Left lung (tissue), 14 donors: ENCODE measurements at places on chromosomes 3 and 15. TPM values are rescaled to one million over a fixed set of nuclear protein-coding genes. Genes with fewer than 3 reads are reported as not detected.

SLC12A1 gene
- not detected for total RNA-seq

GRCh38 chr3:123078101-123078500 is 11.3 kb downstream of the PDIA5 start:
- H3K27ac ChIP-seq = no peak overlapping the region
- no peaks in the 10 kb centered on the region for H3K36me3 ChIP-seq
- DNase-seq = no peak
- no peaks in the 10 kb centered on the region for H3K27me3 ChIP-seq
- H3K4me1 ChIP-seq = peaks cover 26% of the 10 kb centered on the region
- no peak overlapping the region for H3K4me3 ChIP-seq

LRRC31 gene
- total RNA-seq = 0.47 TPM

ACTRT3 gene
- total RNA-seq = 2.1 TPM

DNA sequence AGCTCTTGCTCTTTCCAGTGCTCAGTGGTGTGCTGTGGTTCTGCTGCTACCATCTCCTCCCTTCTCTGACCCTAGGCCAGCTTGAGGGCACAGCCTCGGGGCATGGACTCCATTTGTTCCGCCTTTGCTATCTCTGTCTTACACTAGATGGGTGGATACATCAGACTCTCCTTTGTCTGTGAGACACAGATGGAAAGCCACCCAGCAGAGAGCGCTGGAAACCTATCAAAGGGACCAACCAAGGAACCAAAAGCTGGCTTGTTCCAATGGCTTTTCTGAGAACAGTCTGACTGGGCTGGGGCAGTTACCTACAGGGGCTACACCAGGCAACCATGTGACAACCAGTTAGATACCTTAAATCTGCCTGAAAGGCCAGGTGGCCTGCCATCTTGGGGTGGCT is 63.8 kb downstream of the NPTN start:
- H3K27me3 ChIP-seq = no peaks in the 10 kb centered on the region
- no peak overlapping the region for H3K27ac ChIP-seq
- peaks cover 3% of the 10 kb centered on the region for H3K4me1 ChIP-seq
- peaks cover 92% of the 10 kb centered on the region for H3K36me3 ChIP-seq
- H3K4me3 ChIP-seq = no peak overlapping the region
- DNase-seq = no peak

CPNE9 gene
- total RNA-seq = not detected

- H3K27me3 ChIP-seq = peaks cover 6% of the 10 kb centered on the region
- no peak overlapping the region for H3K27ac ChIP-seq
- no peak overlapping the region for H3K4me3 ChIP-seq
- H3K4me1 ChIP-seq = no peaks in the 10 kb centered on the region
- no peak for DNase-seq
Measured at GRCh38 chr15:87907676-87908446, 348.7 kb downstream of the NTRK3 start.

- peaks cover 7% of the 10 kb centered on the region for H3K4me1 ChIP-seq
- no peak for DNase-seq
- H3K36me3 ChIP-seq = no peaks in the 10 kb centered on the region
- no peak overlapping the region for H3K4me3 ChIP-seq
- no peak overlapping the region for H3K27ac ChIP-seq
- no peaks in the 10 kb centered on the region for H3K27me3 ChIP-seq
Measured at GRCh38 chr3:72245183-72245811, 460.3 kb upstream of the PROK2 start.

DNA sequence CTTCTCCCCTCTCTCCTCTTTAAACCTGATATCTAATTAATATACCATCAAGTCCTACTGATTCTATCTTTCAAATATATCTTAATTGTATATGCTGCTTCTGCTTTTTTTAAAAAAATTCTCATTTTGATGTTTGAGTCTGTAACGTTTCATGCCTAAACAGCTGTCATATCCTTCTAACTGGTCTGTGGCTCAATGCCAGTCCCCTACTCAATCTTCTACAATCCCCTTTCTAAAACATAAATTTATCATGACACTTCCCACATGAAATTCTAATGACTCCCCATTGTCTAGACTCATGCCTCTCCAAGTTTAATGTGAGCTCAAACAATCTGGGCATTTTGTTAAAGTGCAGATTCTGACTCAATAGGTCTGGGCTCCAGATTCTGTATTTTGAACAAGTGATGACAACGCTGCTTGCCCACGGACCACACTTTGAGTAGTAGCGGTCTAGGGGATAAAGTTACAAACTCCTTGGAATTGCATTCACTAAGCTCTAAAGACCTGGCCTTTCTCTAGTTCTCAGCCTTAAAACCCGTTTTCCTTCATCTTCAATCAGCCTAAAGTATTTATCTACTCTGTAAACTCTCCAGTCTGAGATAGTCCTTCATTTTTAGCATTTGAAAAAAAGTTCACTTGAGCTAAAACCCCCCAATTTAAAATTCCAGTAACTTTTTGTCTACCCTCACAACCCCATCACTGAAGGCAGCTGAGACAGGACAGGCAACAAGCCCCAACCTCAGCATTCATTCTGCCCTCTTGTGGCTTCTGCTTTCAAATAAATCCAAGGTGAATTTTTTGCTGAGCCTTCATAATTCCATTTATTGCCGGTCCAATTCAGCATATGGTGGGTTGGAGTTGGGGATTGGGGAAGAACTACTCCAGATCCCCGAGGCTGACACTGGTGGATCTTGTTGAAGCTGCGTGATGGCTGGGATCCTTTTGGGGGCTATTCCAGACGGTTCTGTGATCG is 88.1 kb upstream of the THRB start:
- no peak overlapping the region for H3K4me3 ChIP-seq
- H3K36me3 ChIP-seq = no peaks in the 10 kb centered on the region
- no peak overlapping the region for H3K27ac ChIP-seq
- H3K27me3 ChIP-seq = no peaks in the 10 kb centered on the region
- no peaks in the 10 kb centered on the region for H3K4me1 ChIP-seq
- DNase-seq = no peak

SI gene
- not detected for total RNA-seq

- H3K4me1 ChIP-seq = no peaks in the 10 kb centered on the region
- DNase-seq = no peak
- no peaks in the 10 kb centered on the region for H3K36me3 ChIP-seq
- H3K27ac ChIP-seq = no peak overlapping the region
- no peak overlapping the region for H3K4me3 ChIP-seq
- H3K27me3 ChIP-seq = peaks cover 42% of the 10 kb centered on the region
Measured at GRCh38 chr15:96404560-96404959, 74.1 kb downstream of the NR2F2 start.

BMF gene
- total RNA-seq = 21.2 TPM

- H3K27me3 ChIP-seq = no peaks in the 10 kb centered on the region
- no peaks in the 10 kb centered on the region for H3K36me3 ChIP-seq
- DNase-seq = no peak
- no peak overlapping the region for H3K27ac ChIP-seq
- H3K4me3 ChIP-seq = no peak overlapping the region
Measured at GRCh38 chr15:66071160-66071920, 182.2 kb downstream of the MEGF11 start.

DNA sequence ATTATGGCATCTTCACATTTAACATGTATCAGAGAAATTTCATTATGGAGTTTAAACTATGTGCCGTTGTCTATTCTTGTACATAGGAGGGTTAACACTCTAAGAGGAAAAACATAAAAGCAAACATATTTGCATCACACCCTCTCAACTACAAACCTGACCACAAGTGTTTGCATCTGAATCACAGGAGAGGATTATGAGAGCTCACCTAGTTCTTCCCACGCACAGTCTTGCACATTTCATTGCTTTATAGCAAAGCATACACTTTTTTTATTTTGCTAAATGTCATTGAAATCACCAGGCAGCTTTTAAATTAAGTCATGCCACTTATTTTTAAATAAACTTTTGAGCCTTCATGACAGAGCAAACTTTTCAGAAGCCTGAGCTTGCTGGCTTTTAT is 12.5 kb downstream of the TRAT1 start:
- no peaks in the 10 kb centered on the region for H3K36me3 ChIP-seq
- no peaks in the 10 kb centered on the region for H3K4me1 ChIP-seq
- H3K27ac ChIP-seq = no peak overlapping the region

ZNF662 gene
- total RNA-seq = 7.1 TPM

HRG gene
- total RNA-seq = not detected

SLC28A1 gene
- total RNA-seq = not detected

GRCh38 chr3:127525373-127525772 is 65.2 kb downstream of the TPRA1 start:
- DNase-seq = no peak
- no peaks in the 10 kb centered on the region for H3K36me3 ChIP-seq
- peaks cover 20% of the 10 kb centered on the region for H3K27me3 ChIP-seq
- no peak overlapping the region for H3K4me3 ChIP-seq
